ENCODE measurements at places on chromosomes 3 and 15.
A peak's percentile ranks its signal among the peaks of the same experiment; 100 is the strongest.

DNA sequence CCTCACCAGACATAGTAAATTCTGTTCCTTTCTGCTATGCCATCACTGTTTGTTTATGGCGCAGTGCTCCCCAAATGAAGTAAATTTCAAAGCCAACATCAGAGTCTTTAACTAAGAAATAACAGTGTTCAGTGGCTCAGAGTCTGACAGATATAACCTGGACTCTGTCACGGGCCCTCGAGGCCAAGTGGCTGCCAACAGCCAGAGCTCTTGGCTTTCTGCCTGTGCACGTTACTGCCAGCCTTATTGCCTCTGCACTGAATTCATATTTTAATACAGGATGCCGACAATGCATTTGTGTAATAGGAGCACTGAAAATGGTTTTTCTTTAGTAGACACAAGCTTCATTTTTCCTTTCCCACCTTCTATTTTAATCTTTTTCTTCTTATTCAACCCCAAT is 219.9 kb downstream of the NLGN1 start:
- no peak for DNase-seq

GRCh38 chr3:98735761-98736269 is 27.3 kb upstream of the ST3GAL6 start:
- DNase-seq, result no peak

DNA sequence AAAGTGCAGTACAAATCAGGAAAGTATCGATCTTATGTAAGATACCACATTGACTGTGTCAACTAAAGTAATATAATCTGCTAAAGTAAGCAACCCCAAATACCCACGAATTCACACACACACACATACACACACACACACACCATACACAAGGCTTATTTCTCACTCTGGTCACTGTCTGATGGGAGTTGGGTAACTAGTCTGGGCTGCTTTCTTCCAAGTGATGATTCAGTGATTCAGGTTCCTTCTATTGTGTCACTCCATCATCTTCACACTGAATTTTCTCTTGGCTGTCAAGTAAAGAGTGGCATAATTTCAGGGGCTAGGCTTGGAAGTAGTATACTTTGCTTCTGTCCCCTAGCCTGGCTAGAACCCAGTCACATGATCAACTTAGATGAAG is 104.8 kb upstream of the CCDC54 start:
- DNase-seq, result no peak

- DNase-seq, result peak; percentile 98
Measured at GRCh38 chr15:92881802-92882696, 18.1 kb upstream of the CHD2 start.

DNA sequence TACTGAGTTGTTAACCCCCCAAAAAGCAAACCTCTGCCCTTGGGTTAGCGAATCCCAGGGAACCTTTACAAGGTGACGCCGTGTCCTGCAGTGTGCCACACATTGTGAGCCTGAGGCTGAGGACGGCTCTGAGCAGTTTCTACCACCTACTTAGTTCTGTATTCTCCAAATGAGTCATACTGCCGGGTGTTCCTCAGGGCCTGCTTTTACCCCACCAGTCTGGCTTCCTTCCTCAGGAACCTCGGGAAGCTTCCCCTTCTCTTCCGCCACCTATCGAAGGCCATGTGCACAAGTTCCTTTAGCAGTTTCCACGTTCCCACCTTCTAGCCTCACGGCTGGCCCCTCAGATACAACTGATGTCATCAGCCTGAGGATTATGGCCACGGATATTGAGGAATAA is 384.0 kb upstream of the TPM1 start:
- no peak for DNase-seq

DNA sequence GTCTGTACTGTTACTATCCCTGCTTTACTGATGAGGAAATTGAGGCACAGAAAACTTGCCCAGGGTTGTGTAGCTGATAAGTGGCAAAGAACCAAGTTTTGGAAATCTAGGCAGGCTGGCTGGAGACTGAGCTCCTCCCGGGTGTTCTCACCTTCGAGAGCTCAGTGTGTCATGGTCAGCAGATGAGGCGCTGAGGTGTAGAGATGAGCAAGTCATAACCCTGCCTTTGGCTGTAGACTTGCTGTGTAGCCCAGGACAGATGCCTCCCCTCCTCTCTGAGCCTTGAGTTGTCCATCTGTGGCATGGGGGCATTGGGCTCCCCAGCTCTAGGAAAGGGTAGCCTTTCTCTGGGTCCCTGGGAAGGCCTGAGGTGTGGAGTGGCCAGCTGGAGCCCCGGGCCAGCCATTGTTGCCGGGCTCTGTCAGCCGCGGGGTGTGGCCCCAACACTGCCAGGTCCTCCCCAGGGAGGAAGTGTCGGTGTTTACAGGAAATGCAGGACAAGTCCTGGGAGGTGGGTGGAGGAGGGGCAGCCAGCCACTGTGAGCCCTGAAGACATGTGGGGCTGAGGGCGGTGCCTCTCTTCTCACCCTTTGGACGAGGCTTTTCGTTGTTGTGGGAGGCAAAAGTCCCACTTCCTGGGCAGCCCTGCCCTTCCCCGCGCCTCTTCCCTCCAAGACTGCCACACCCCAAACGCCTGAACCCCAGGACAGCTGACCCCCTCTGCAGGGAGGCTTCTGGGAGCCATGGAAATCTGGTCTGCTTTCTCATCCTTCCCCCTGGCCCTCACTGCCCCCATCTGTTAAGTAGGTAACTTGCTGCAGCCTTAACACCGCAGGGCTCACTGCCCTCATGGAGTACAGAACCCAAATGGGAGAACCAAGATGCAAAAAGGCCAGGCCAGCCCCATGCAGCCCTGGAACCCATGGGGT is 29.1 kb downstream of the FGD5 start:
- DNase-seq, result peak; percentile 28

DNA sequence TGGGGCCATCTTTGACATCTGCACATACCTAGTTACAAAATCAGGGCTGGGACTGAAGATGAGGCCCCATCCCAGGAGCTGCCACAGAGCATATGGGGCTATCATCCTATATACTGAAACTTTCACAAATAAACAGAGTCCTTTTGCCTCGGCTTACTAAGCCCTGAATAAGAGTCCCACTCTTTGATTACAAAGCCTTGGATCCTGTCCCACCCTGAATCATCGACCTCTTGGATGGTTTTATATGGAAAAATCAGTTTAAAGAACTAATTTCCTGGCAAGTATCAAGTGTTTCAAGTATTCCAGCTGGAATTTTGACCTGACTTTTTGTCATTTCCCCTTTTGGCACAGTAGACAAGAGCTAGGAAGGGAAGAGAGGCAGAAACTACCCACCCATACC is 331.3 kb upstream of the FRG2C start:
- no peak for DNase-seq

GRCh38 chr3:183438735-183439134 is 10.3 kb upstream of the MCF2L2 start:
- DNase-seq, result no peak

DNA sequence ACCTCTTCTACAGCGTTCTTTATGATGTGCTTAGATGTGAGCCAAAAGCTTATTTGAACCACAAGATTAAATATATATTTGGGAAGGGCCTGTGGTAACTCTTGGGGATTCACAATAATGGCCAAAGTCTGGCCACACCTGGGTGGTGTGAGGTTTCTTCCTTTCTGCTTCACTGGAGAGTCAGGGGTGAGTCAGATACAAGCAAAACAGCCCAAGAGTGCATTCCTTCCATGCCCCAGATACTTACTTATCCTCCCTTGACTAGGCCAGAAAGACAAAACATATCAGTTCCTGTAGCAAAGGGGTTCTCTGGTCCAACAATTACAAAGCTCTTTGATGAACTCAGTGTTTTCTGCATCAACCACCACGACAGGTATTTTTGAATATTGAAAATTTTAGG is 941 bp downstream of the ZBED2 start:
- no peak for DNase-seq

DNA sequence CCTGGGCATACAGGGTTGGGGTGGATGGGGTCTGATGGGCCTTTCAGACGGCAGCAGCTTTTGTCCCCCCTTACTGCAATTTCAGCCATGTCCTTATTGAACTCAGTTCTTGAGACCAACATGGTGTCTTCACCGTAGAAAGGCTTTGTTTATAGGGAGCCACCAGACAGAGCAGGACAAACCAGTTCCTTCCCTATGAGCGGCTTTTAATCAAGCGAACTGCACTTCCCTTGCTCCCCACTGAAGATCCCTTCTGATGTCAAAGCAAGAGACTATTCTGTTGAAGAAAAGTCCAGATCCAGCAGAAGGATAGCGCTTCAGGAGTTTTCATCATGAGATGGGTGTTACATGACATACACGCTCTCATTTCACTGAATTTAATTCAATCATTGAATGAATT is 100.4 kb downstream of the CD47 start:
- no peak for DNase-seq

- DNase-seq, result no peak
Measured at GRCh38 chr3:50255251-50255615, 13.7 kb upstream of the SEMA3B start.

DNA sequence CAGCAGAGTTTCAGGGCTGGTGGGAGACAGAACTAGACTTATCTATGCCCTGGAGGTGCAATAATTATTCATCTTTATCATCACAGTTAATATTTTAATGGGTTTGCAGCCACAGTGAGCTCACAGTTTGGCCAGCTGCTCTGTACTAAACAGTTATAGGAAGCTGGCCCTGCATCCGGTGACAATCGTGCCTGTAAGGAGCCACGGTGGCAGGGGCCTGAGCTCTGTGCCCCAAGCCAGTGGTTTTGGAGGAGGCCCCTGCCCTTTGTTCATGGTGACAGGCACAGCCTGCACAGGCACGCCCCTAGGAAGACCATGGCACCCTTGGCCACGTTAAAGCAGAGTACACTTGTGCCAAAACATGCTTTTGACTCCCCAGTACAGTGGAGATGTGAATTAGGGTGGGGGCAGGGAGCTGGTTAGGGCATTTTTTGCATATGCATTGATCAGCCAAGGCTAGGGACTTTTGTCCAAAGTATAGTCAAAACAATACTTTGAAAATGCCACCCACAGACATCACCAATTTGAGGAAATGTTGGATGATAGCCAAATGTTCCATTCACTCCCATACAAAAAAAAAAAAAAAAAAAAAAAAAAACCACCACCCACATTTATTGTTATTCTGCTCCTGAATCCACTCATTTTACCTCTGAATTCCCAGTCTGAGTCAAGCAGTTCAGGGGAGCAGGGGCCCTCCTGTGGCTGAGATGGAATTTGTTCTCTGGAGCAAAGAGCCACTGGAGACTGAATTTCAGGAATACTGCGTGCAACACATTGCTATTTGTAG is 3.4 kb upstream of the RFTN1 start:
- DNase-seq, result peak; percentile 24

DNA sequence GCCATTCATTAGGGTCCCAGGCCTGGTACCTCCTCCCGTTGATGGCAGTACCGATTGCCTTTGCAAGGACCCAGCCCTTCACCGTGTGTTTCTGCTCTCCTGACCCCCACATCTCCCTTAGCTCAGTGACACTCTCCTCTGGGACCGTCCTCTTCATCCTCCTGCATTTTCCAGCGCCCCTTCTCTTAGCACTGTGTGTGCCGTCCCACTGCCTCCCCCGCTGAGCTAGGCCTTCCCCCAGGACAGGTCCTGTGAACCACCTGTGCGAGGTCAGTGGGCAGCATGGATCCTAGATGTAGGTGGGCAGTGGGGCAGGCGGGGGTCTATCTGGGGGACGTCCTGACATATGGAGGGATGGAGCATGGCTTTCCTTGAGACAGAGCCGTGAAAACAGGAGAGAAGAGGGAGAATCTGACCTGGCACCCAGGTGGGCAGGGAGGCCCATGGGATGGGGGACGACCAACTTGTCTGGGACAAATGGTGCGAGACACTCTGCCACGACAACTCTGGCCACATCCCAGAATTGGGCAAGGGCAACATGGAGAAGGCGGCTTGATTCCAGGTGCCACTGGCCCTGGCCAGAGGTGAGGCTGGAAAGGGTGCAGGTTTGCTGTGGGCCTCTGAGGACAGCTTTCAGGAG is 87.7 kb upstream of the ALDH1L1 start:
- DNase-seq, result no peak

- DNase-seq, result no peak
Measured at GRCh38 chr3:159165961-159166360, 364.1 kb downstream of the MFSD1 start.

GRCh38 chr3:3129579-3129978 is 2.8 kb downstream of the TRNT1 start:
- no peak for DNase-seq

DNA sequence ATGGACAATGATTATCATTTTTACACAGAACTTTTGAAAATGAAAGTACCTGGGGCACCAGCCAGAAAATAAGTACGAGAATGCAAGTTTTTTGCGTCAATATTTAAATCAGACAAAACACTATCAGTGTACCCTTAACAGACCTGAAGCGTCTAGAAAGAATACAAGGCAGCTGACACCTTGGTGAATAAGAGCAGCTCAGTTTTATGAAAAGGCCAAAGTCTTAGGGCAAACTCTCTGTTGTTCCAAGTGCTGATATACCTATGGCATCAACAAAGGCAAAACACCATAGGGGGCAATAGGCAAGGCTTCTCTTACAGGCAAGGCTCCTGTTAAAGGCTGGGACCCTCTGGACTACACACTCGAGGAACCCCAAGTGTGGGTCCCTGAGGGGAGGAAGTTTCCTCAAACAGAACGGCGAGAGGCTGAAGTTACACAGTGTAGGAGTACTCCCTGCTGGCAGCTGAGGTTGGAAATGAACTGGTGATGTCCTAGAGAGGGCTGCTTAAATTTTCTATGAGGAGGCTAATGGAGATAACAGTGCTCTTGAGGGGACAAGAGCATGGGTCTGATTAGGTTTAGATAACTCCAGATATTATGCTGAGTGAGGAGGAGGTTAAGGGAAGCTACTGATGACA is 291.0 kb downstream of the TIGIT start:
- DNase-seq, result no peak

DNA sequence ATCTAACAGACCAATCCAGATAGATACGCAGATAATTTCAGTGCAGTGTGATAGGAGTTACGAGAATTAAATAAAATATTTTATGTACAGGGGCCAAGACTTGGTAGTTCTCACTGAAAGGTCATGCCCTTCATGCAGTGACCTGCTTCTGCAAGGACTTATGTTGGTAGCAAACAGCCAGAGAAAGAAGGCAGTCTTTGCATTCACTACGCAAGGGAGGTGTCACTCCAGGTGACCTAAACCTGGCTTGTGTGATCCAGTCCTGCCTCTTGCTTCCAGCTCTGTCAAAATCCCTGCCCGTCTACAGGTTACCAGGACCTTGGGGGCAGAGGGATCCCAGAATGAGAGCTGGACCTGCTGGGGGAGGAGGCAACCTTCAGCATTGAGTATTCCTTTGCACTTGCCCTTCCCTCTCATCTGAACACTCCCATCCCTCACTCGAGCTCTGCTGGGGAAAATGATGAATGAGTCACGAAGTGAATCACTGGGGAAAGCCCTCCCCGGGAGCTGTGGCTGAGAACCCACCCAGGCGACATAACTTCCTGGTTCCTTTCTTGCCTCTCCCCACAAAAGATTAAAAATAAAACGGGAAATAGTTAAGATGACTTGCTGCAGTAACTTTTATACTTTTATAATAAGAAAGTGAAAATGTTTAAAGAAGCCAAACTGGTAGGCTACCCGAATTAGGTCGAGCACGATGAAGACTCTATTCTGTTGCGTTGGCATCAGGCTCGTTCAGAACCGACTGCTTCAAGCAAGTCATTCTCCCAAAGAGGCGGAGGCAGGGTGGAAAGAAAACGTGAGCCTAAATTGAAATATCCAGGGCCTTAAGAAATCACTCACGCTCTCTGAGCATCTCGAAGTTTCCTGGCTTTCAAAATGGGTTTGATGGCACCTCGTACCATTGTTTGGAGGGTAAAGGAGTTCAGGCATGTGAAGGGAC is 216.1 kb downstream of the SLCO3A1 start:
- no peak for DNase-seq

- no peak for DNase-seq
Measured at GRCh38 chr3:132284781-132285619, 32.2 kb upstream of the ACP3 start.

Measured in nephron progenitor cell (in vitro differentiated cells).